ENCODE measurements at places on chromosomes 1 and 21.
A peak's percentile ranks its signal among the peaks of the same experiment; 100 is the strongest.

DNA sequence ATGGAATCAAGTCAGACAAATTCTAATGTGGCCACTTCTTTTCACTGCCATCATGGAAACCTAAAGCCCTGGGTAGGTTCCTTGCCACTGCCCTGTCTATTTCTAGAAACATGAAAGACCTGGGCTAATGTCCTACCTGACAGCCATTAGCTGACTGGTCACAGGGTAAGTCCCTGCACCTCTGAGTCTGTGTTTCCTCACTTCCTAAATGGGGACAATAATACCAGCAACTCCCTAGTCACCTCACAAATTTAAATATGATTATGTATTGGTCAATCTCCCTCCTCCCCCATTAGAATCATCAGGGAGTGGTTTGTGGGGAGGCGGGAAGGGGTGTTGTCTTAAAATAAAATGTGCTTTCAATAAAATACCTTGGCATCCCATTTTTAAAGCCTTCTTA lies 2.2 kb downstream of the CREG1 start:
- DNase-seq: no peak

GRCh38 chr1:216566641-216567205 lies 143.5 kb upstream of the USH2A start:
- no peak for DNase-seq

DNA sequence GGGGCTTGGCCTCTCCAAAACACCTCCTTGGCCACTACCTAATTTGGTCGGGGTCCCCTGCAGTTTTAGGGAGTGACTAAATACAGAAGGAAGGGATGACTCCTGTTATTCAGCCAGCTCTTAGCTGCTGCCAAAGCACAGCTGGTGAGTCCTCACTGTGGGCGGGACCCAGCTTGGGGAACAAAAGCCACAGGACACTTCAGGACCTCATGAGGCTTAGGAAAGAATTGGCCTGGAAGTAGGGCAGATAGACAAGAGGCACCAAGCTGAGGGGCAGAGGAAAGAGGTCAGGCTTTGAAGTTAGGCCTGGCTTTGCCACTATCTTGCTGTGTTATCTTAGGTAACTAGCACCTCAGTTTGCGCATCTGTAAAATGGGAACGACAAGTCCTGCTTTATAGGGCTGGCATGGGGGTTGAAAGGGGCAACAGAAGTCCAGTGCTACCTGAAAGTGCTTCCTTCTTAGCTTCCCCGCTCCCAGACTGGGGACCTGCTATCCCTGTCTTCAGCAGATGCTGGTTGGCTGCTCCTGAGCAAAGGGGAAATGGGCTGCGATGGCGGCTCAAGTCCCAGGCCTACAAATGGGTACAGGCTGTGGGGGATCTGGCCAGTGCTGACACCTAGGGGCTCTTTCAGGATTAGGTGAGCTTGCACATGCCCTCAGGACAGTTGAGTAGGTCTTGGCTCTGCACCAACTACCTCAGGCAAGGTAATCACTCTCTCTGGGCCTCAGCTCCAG lies 15.7 kb downstream of the IFI6 start:
- DNase-seq: no peak

DNA sequence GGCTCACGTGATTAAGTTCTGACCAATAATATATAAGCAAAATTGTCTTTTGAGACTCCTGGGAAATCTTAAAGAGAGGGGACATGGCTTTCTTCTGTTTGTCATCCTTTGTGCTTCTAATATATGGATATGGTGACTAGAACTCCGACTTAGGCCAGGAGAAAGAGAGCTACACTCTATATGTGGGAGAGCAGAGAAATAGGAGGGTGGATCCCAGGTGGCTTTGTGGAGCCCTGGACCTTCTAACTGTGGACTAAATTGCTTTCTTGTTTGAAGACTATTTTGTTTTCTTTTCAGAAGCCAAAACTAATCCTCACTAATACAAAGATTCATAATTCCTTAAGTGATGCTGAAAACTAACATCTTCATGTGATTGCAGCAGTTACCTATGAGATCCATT lies 75.0 kb downstream of the CENPF start:
- no peak for DNase-seq

DNA sequence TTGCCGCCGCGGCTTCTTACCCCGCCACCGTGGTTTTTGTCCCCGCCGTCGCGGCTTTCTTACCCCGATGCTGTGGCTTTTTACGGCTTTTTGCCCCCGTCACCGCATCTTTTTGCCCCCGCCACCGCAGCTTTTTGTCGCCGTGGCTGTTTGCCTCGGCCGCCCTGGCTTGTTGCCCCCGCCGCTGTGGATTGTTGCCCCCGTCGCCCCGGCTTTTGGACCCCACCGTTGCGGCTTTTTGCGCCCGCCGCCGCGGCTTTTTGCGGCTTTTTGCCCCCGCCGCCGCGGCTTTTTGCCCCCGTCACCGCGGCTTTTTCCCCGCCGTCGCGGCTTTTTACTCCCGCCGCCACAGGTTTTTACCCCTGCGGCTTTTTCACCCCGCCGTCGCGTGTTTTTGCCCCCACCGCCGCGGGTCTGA lies 3934.3 kb downstream of the SRGAP2C start:
- no peak for DNase-seq

DNA sequence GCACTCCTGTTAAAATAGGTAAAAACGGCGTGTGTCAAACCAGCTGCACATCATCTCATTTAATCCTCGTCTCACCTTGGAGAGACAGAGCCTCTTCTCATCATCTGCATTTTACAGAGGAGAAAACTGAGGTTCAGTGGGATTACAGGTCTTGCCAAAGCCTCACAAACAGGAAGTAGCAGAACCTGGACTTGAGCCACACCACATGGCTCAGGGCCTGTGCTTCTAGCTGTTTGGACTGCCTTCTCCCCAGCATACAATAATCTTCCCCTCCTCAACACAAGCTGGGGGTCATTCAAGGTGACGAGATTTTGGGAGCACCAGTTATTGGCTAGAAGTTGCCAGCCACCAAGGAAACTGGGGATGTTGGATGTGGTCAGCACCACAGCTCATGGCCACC lies 167.9 kb upstream of the ZC3H12A start:
- DNase-seq: peak; percentile 7

- DNase-seq: no peak
Observed at GRCh38 chr1:180311011-180311730, 81.1 kb downstream of the LHX4 start.

GRCh38 chr21:40186045-40186444 lies 318.8 kb downstream of the PCP4 start:
- DNase-seq: no peak

GRCh38 chr1:78224246-78224785 lies 178.6 kb downstream of the GIPC2 start:
- DNase-seq: no peak

DNA sequence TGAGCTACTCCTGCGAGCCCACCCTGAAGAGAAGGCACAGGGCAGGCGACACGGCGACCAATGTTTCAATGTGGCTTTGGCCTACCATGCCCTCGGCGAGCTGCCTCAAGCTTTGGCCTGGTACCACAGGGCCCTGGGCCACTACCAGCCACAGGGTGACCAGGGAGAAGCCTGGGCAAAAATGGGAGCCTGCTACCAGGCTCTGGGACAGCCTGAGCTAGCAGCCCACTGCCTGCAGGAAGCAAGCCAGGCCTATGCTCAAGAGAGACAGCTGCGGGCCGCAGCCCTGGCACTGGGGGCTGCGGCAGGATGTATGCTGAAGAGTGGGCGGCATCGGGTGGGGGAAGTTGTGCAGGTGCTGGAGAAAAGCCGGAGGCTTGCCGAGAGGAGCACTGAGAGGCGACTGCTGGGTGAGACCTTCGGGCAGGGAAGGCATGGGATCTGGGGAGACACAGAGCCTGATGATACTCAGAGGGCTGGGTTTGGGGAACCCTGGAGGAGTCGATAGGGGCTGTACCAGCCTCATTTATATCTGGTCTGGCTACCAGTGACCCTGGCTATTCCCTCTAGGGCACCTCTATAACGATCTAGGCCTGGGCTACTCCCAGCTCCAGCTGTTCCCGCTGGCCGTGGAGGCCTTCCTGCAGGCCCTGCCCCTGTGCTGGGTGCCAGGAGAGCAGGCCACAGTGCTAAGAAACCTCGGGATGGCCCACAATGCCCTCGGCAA lies 2.3 kb downstream of the TTC24 start:
- DNase-seq: no peak

DNA sequence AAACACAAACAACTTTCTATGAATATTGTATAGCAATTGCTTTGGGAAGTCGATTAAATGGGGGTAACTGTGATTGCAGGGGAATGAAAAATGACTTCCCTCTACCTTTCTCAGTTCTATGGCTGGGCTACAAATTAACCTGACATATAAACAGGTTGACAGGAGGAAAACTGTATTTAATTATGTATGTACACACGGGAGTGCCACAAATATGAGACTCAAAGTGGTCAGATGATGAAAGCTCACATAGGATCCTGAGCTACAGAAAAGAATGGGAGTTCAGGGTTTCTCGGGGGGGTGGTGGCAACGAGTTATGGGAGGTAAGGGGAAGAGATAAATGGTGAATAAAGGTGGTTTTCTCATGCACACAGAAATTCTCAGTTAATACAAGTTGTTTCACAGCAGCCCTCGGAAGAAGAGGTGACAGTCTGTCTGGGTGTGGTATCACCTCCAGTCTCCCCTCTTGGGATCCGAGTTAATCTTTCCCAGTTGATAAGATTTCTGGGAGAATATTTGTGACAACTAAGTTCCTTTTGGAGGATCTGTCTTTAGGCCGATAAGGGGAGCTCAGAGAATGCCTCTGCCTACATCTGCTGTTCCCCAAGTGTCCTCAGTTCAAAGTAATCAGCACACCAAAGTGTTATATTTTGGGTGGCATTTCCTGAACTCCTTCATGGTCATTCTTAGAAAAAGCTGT lies 26.3 kb downstream of the GADD45A start:
- DNase-seq: peak; percentile 14

DNA sequence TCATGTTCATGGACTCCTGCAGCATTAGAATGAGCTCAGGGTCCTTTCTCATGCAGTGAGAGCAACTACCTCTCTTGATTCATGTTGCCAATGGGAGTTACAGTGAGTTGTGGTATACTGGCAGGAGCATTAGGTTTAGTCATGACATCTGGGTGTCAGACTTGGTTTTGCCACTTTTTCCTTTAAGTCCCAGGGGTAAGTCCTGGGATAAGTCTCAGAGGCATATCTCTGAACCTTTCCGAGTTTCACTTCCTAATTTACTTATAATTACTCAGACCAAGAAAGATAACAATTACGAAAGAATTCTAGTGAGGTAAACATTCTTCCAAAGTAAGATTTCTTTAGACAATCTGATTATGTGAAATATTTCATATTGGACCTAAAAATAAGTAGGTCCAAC lies 606.0 kb downstream of the SMYD3 start:
- DNase-seq: no peak

GRCh38 chr1:205642679-205643307 lies 11.0 kb upstream of the ELK4 start:
- no peak for DNase-seq

GRCh38 chr1:20873311-20873710 lies 86.2 kb upstream of the HP1BP3 start:
- DNase-seq: no peak

DNA sequence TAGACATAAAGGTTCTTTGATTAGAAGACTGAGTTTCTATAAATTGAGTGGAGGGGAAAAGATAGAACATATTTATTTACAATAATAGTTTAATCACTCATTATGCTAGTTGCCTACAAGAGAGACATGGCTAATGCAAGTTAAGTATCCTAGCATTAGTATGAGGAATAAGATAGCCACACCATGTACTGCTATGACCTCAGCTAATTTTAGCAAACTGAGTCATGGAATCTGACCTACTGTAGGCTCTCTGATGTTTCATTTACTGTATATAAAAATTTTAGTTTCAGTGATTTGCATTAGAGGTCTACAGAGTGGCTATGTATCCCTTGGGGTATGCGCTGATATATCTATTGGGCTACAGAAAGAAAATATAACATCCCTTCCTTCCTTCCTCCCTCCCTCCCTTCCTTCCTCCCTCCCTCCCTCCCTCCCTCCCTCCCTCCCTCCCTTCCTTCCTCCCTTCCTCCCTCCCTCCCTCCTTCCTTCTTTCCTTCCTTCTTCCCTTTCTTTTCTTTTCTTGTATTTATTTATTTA lies 5.8 kb downstream of the AGL start:
- DNase-seq: no peak

GRCh38 chr1:13864760-13865159 lies 164.8 kb downstream of the PRDM2 start:
- no peak for DNase-seq

- DNase-seq: no peak
Observed at GRCh38 chr1:153956997-153957715, 1.3 kb downstream of the CRTC2 start.

- no peak for DNase-seq
Observed at GRCh38 chr1:168598892-168599291, 22.5 kb downstream of the XCL1 start.

DNA sequence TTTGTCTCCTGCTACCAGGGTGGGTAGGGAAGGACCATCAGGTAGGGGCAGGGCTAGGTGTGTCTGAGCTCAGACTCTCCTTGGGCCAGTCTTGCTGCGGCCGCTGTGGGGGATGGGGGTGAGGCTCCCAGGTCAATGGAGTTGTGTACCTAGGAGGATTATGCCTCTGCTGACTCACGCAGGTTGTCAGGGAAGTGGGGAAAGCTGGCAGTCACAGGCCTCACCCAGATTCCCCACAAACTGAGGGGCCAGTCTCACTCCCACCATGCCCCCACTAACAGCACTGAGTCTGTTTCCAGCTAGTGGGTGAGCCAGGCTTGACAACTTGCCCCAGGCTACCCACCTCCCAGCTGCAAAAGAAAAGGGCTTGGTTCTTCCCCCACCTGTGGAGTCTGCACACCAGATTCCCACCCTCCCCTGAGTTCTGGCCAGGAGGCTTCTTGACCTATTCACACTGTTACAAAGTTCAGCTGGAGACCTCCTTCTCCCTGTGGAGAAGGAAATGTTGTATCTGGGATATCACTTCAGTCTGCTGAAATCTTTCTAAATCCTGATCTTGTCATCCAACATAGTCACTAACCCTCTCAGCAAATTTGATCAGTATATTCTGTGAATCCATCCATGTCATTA lies 69.2 kb upstream of the GJA8 start:
- no peak for DNase-seq

DNA sequence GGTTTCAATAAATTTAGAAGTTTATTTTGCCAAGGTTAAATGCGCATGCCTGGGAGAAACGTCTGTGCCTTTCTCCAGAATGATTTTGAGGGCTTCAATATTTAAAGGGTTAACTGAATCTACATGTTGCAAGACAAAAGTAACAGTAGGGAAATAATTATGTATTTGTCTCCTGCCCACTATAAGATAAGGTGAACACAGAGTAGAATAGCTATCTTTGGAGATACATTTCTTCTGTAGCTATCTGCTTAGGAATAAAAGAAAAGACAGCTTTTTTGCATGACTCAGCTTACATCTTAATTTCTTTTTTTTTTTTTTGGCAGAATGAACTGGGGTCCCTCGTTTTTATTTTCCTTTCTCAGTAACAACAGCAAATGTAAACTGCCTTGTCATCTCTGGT lies 1351.6 kb downstream of the AMY1C start:
- no peak for DNase-seq

DNA sequence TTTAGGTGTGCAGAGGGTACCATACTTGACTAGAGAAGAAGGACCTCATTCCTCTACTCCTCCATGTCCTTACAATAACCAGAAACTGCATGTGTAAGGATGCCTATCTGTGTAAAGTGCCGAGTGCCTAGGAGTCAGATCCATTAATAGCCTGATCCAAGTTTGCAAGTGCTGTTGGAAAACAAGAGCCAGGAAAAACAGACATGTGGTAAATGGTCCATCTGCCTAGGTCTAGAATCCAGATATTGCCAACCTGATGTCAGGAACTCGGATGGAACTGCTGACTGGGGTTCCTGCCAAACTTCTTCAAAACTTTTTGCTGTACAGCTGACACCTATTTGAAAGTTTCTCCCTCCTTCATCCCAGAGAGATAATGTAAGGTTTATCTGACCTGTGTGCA lies 239.4 kb upstream of the CAMK1G start:
- no peak for DNase-seq

Measured in COR-L47 (cell line).